ENCODE measurements at places on chromosomes 13 and 19. TPM values are rescaled to one million over a fixed set of nuclear protein-coding genes. Genes with fewer than 3 reads are reported as not detected.

Gene MEGF8
- total RNA-seq: 31.2 TPM

Gene SPIB
- not detected for total RNA-seq

Gene SPPL2B
- 19.8 TPM for total RNA-seq

DNA sequence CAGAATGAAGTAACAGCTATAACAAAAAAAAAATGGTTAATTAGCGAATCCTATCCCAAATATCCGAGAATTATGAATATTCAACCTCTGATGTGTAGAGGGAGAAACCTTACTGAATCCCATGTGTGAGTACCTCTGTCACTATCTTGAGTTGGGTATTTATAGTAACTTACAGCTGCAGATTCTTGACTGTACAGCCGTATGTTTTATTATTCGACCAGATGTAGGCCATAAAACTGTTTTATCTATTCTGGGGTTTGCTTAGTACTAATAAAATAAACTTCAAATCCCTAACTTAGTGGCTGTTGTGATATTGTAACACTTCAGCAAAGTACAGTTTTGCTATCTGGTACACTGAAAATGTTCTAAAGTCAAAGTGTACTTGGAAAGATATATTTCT, 120.0 kb downstream of the EFNB2 start:
- no peak overlapping the region for H3K4me3 ChIP-seq
- no peaks in the 10 kb centered on the region for H3K27me3 ChIP-seq
- no peaks in the 10 kb centered on the region for H3K36me3 ChIP-seq
- H3K27ac ChIP-seq: no peak overlapping the region
- DNase-seq: no peak

- no peaks in the 10 kb centered on the region for H3K27me3 ChIP-seq
- H3K4me1 ChIP-seq: peaks cover 15% of the 10 kb centered on the region
- no peaks in the 10 kb centered on the region for H3K36me3 ChIP-seq
- no peak for DNase-seq
Observed at GRCh38 chr13:97440598-97441170, 6.7 kb downstream of the RAP2A start.

DNA sequence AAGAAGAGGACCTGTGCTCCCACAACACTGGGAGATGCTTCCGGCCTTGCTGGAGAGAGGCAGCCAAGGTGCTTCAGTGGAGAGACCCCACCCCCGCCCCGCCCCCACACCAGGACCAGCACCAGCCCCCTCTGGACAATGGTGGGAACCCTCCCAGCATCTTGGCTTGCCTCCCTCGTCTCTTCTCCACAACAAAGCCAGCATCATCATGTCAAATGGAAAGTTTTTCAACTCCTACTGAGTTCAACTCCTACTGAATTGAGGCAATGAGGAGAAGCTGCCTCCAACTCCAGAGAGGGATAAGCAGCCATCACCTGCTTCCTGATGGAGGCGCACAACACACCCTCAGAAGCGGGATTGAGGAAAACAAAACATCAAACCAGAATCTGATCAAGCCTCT, 12.8 kb downstream of the DEDD2 start:
- peaks cover 71% of the 10 kb centered on the region for H3K36me3 ChIP-seq
- H3K27me3 ChIP-seq: no peaks in the 10 kb centered on the region
- H3K27ac ChIP-seq: no peak overlapping the region
- no peak overlapping the region for H3K4me3 ChIP-seq
- no peak for DNase-seq
